ENCODE measurements at places on chromosomes 3 and 15.

DNA sequence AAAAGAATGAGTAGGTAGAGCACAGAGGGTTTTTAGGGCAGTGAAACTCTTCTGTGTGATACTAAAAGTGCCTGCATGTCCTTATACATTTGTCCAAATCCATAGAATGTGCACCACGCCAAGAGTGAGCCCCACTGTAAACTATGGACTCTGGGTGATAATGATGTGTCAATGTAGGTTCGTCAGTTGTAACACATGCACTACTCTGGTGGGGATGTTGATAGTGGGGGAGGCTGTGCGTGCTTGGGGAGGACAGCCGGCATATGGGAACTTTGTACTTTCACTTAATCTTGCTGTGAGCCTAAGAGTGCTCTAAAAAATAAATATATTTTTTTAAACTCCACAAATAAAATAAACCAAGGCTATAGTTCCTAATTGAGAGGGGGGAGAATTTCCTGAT lies 319.2 kb downstream of the SHQ1 start:
- DNase-seq: no peak

DNA sequence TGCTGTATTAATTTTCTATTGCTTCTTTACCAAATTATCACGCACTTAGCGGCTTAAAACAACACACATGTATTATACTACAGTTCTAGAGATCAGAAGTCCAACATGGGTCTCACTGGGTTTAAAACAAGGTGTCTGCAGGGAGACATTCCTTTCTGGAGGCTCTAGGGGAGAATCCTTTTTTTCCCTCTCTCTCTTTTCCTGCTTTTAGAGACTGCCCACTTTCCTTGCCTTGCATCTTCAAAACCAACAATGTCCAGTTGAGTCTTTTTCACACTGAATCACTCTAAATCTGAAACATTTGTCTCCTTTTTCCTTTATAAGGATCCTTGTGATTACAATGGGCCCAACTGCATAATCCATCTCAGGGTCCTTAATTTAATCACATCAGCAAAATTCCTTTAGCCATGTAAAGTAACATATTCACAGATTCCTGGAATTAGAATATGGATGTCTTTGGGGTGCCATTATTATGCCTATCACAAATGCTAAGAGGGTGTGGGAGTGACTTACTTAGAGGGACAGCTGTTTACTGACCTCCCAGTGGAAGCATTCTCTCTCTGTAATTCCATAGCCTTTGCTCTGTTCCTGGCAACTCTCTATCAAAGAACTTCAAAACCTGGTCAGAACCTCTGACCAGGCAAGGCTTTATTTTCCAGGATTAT lies 21.8 kb downstream of the CD200 start:
- no peak for DNase-seq

DNA sequence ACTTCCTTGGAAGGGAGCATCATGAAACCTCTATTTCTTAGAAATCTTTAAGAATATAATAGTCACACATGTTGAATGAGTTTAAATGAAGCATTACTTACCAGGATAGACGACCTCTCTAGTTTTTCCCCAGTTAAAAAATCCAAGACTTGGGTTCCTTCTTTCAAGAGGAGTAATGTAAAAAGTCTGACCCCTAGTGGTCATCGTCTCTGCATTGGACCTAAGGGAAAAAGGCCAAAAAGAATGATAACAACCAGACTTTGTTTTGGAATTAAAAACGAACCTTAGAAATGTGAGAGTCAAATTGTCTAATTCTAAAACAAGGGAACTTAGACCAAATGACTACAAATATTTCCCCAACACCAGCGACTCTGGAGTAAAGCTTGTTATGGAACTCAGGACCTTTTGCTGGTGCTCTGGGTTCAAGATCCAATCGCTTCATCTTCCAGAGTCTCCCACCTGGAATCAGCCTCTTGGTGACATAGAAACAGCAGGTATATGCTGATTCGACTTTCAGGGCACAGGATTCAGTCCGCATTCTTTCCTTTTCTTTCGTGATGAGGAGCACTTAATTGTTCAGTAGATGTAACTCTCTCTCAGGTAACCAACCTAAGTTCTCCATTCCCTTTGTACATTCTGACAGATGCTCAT lies 214.8 kb upstream of the TPRG1 start:
- no peak for DNase-seq

GRCh38 chr15:84766461-84767035 lies 18.2 kb downstream of the ZNF592 start:
- DNase-seq: no peak

DNA sequence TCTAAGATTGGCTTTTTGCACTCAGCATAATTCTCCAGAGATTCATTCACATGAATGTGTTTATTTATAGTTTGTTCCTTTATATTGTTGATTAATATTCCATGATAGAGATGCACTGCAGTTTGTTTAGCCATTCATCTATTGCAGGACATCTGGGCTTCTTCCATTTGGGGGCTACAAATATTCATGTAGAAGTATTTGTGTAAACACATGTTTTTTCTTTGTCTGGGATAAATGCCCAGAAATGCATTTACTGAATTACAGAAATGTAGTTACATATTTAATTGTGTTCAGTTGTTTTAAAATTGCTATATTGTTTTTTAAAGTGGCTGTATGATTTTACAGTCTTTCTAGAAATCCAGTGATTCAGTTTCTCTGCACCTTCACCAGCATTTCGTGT lies 635.0 kb downstream of the ZIC1 start:
- no peak for DNase-seq

GRCh38 chr3:153277029-153277428 lies 115.0 kb downstream of the RAP2B start:
- DNase-seq: no peak

GRCh38 chr15:55255714-55256113 lies 33.9 kb downstream of the RAB27A start:
- DNase-seq: no peak

DNA sequence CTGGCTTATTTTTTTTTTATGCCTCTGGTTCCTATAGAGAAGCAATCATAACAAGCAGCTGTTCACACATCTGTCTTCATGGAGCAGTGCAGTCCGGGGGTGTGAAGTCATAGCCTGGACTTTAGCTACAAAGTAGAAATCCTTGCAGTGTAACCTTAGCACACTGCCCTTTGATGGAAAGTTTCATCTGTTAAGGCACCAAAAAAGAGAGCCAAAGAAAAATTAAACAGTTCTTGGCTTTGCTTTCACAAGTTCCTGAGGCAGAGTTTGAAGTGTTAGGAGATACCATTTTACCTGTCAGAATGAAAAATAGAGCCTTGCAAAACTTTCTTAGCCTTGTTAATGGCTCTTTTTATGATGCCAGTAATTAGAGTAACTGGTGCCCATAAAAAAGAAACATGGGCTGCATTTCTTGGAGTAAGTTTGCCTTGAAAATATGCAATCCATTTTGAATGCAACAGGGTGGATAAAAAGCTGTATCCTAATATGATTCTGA lies 84.1 kb downstream of the PIK3R4 start:
- no peak for DNase-seq

- DNase-seq: no peak
These were observed 34.1 kb downstream of the NGLY1 start for GRCh38 chr3:25749031-25749581.

- DNase-seq: no peak
These were observed 71.7 kb upstream of the SNRK start for GRCh38 chr3:43214616-43215015.

DNA sequence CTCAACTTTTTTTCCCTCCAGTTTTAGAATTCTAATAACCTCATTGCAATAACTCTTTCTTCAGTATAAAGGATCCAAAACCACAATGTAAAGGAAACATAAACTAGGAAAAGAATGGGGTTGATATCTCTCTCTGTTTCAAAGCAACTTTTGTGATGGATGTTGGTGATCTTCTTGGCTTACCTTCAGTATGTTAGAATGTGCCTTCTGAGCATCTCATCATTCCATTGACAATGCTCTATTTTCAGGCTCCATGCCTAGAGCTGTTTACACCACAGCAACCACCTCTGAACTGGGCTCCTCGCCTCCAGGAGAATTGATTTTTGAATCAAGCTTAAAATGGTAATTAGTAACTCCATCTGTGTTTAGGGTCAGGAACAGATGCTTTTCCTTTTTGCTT lies 6.6 kb downstream of the NLGN1 start:
- no peak for DNase-seq

GRCh38 chr15:74425630-74426029 lies 8.1 kb downstream of the SEMA7A start:
- DNase-seq: no peak

DNA sequence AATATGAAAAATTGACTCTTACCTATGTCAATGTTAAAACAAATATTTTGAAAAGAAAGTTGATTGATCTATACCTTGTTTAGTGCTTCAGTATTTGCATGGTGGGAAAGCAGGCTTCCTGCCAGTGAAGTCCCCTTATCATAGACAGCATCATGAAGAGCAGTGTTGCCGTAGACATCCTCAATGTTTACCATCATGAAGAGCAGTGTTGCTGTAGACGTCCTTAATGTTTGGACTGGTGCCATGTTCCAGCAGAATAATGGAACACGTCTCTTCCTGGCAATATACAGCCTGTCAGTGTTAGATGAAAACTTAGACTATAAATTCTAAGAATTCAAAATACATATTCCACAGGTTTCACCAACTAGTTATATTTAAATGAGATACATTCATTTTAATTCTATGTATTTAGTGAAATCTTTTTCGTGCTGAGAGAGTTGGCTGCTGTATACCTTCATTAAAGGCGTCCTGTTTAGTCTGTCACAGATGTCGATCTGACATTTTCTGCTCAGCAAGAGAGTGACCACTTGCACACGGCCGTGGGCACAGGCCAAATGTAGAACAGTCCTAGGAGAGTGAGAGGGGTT lies 116.8 kb downstream of the LMLN start:
- no peak for DNase-seq

DNA sequence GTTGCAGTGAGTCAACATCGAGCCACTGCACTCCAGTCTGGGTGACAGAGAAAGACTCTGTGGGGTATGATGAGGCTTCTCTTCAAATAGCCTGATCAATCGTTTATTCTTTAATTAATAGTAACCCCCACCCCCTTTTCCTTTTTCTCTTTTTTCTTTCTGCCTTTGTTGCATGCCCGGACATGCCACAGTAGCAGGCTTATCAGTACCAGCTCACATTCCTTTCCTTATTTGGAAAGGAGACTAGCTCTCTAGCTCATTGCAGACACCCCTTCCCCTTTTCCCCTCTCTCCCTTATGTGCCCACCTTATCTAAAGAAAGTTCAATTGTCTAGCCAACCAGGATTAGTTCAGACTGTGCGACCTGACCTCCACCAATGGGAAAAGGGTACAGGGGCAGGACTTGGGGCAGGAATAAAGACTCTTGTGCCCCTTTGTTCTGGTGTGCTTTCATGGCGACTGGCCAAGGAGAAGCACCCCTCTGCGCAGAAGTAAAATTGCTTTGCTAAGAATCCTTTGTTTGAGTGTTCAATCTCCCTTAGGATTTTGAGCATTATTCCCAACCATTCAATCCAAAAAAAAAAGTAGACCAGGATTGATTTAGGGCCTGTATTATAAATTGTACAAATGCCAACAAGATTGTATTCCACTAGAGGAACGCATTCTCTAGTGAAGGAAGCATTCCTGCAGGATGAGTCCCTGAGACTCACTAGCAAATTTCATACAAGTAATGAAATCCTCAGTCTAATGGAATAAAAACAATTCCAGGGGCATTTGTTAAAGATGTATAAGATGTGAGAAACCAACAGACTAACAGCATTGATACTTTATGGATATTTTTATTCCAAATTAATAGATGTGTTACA lies 95.8 kb upstream of the SNRPN start:
- DNase-seq: no peak

DNA sequence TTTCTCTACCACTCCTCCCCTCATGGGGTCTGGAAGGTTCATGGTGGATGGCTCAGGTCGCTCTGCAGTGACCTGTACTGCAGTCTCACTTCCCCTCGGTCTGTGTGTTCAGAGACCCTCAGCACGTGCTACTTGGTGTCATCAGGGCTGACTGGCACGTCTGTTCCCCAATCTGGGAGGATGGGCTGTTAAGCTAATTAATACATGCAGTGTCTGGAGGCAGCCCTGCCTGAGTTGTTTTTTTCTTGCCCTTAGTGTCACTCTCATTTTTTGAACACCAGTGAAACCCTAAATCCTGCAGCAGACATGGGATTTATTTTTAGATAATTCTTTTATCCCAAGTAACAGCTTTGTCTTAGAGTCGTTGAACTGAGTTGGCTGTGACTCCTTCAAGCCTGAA lies 64.6 kb downstream of the ARNT2 start:
- DNase-seq: no peak

DNA sequence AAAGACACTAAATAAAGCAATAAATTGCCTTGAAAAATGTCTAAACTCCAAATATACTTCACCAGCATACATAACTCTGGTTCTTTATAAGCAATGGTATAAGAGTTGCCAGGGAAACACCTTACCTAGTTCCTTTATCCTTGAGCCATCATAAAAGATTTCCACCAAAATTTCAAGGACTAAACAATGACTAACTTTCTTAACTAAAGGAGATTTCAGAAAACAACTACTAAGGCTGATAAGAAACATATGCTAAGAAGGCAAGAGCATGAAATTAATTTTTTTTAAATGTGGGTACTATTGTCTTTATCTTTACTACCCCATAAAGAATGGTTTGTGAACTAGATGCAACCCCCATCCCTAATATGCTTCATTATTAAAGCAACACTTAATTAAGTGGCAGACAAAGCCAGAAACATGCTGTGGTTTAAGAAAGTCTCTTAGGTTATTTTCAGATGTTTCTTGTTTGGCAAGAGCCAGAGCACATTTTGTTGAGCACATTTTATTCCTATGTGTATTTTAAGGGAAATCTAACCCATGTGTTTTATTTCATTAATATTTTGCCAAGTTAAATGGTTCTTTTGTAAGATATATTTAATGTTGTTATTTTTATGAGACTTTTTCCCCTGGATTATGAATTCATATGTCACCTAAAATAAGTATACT lies 17.4 kb upstream of the VEPH1 start:
- no peak for DNase-seq

- DNase-seq: peak; percentile 21
These were observed 269.7 kb downstream of the XXYLT1 start for GRCh38 chr3:195001261-195001660.

DNA sequence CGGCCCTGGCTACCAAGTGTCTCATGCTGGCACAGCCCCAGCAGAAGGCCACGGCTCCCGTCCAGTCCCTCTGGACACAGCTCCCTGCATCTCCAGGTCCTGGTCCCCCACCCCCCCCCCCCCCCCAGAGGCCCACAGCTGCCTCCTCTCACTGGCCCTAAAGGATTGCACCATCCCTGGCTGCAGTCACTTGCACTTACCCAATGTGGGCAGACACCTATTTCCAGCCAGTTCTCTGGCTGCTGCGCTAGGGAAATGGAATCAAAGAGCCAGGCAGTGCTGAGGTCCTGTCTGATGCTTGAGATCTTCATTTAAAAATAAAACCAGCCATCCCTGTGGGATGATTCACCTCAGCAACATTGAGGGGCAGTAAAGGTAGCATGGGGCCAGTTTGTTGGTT lies 346.4 kb downstream of the OCA2 start:
- DNase-seq: no peak

DNA sequence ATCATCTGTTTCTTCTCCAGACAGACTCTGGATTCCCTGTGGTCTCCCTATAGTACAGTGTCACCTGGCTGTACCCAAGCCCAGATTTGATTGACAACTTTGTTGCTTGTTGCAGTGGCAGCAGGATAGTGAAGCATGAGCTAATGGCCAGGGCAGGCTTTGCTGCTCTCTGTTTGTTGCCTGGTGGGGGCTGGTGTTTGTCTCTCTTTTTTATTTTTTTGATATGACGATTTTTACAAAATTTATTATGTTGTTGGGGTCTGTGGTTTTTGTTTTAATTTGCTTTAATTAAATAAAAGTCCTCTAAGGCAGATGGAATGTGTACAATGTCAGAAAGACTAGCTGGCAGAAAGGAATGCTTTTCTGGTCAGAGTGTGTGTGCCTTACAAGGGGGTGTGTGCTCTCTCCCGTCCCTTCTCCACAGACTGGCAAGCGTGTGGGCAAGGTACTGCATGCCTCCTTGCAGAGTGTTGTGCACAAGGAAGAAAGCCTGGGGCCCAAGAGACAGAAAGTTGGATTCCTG lies 15.2 kb upstream of the CLEC3B start:
- DNase-seq: no peak

Measured in left lobe of liver (tissue), 2 donors.